ENCODE measurements at places on chromosomes 4 and X.
A peak's percentile ranks its signal among the peaks of the same experiment; 100 is the strongest.

DNA sequence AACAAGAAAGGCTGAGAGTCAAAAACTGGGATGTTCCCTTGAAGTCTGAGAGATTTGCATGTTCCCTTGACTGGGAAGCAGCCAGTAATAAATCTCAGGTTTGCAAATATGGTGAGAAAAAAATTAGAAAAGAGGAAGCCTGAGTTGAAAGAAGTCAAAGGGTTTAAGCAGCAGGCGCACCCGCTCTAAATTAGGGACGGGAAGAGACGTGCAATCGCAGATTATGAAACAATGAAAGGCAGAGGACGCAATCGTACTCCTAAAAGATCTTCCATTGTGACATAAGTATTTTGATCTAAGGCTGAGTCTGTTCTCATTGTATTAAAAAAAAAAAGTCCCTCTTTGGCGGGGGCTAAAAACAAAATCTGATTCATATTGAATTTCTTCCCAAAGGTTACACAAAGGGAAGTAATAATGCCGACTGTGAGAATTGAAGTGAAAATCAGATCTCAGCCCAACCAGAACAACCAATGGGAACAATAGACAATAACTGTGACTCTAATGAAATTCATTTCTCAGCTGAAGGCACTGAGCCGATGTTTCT is 28.2 kb downstream of the SAT1 start:
- DNase-seq = no peak

GRCh38 chr4:154559141-154559493 is 3.7 kb upstream of the FGB start:
- DNase-seq = no peak

- peak; percentile 68 for DNase-seq
Measured at GRCh38 chr4:8403173-8403753, 37.3 kb downstream of the ACOX3 start.

DNA sequence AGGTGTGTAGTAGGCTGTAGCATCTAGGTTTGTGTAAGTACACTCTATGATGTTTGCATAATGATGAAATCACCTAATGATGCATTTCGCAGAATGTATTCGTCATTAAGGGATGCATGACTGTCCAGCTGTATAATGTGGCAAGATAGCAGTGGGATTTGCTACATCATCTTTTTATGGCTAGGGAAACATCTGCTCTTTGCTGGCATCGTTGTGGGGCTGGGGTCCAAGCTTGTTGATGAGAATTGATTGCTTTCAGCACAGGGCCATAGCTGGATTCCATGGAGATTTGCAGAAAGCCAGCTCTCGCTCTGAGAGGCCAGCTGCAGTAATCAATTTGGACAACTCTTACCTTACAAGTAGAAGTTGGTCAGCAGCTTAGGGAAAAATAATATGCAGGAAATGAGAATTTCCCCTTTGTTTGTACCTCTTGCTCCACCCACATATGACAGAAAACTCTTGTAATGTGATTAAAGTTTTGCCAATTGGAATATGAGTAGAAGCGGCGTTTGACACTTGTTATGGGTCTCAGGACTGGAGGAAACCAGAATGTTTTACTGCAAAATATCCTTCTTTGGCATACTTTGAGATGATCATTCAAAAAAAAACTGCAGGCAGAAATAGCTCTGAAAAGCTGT is 310.5 kb downstream of the RAPGEF2 start:
- no peak for DNase-seq

GRCh38 chrX:43121637-43122036 is 343.7 kb upstream of the PPP1R2C start:
- DNase-seq = no peak

DNA sequence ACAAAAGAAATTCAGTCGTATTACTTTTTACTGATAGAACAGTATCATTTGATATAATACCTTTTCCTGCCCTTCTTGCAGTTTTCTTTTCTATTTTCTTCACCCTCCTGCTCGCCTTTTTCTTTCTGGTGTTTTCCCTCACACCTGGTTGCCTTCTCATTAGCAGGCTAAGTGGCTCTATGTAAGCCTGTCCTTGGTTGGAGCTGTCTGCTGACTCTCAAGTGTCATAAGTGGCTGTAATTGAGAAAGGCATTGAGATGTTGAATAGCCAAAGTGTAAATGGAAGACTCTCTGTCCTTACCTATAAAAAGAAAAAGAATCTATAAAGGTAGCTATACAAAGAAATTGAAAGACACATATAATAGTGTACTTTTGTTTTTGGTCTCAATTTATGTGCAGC is 180.7 kb downstream of the ADGRL3 start:
- DNase-seq = no peak

- no peak for DNase-seq
Measured at GRCh38 chr4:81789741-81790399, 318.2 kb upstream of the RASGEF1B start.

DNA sequence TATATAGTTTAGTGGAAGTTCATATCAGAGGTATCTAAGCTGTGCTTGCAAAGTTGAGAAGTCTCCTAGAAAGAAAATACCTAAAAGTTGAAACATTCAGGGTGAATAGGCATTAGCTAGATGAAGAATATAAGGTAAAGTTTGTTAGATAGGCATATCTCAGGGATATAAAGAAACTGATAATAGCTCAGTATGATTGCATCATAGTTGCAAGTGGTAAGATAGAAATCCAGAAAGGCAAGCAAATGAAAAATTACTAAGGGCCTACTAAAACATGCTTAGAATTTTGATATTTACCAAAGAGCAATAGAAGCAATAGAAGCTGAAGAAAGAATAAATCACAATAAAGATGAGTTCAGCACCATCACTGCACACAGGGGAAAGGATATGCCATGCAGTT is 610.0 kb upstream of the ADGRL3 start:
- no peak for DNase-seq

DNA sequence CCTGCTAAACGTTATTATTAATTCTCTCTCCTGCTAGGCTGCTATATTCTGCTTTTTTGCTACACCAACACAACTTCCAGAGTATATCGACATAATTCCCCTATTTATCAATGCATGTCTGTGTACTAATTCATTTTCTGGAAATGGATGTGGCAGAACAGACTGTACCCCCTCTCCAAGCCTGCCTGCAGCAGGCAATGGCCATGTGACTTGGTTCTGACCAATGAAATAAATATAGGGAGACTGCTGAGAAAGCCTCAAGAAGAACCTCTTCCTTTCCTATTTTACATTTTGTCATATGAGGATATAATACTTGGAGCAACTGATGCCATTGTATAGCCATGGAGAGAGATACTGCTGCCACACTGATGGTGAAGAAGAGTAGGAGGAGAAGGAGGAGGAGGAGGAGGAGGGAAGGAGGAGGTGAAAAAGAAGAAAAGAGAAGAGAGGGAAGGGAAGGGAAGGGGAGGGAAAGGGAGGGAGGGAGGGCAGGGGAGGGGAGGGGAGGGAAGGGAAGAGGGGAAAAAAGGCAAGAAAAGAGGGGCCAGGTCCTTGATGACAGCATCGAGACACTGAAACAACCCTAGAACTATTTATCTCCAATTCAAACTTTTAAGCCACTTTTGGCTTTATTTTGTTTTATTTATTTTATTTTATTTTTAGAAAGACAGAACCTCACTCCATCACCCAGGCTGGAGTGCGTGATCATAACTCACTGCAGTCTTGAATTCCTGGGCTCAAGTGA is 57.0 kb upstream of the SPP1 start:
- no peak for DNase-seq

DNA sequence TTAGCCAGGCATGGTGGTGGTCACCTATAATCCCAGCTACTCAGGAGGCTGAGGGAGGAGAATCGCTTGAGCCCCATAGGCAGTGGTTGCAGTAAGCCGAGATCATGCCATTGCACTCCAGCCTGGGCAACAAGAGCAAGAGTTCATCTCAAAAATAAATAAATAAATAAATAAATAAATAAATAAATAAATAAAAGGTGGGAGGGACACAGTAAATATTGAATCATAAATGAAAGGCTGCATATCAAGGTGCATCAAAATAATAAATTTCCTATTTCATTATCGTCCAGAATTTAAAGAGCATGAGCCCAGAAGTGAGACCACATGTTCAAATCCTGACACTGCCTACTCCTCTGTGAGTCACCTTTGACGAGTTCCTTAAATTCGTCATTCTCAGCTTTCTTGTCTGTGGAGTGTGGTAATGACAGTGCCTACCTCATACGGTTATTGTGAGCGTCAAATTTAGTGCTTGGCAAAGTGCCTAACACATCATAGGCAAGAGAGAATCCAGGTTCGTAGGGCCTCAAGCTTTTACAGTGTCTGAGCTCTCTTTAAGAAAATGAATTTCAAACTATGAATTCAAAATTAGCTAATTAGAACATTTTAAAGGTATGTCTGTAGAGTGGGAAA is 49.9 kb downstream of the IL15 start:
- DNase-seq = no peak

- no peak for DNase-seq
Measured at GRCh38 chrX:136525738-136526606, 6.0 kb upstream of the VGLL1 start.

DNA sequence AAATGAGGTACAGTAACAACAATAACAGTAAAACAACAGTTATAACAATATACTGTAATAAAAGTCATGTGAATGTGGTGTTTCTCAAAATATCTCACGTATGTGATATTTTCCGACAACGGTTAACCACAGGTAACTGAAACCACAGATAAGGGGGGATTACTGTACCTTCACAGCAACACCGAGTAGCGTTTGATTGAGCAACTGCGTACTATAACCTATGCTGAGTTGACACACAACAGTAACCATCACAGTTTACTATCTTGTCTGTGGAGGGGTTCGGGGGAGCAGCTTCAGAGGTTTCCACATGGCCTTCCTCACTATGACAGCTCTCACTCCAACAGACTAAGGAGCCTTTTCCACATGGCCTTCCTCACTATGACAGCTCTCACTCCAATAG is 13.4 kb downstream of the RBMX2 start:
- no peak for DNase-seq

DNA sequence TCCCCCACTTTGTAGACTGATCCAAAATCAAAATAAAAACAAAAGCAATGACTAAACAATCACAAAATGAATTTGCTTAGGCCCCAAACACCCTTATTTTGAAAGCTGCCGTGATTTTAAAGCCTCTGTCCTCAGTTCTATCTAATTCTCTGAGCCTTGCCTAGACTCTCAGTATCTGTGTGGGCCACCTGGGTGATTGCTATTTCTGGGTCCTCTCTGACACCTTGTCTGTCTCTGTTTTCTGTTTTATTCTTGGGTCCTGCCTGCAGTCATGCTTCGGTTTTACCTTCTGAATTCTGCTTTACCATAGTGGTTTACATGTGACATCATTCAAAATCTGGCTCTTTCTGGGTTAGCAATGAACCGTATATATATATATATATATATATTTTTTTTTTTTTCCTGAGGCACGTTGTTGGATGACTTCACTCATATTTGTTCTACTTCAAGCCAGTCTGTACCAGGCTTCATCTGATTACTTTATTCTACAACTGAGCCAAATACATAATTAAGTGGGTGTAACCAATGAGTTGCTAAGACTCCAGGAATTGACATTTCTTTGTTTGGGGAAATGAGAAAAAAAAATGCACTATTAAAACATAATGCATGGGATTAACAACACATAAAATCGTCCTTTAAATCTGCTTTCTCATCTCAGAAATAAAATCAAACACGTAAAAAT is 710.7 kb upstream of the SLIT2 start:
- no peak for DNase-seq

- DNase-seq = no peak
Measured at GRCh38 chr4:17681281-17682221, 67.1 kb downstream of the MED28 start.

GRCh38 chrX:2252331-2253065 is 248.3 kb downstream of the DHRSX start:
- no peak for DNase-seq

DNA sequence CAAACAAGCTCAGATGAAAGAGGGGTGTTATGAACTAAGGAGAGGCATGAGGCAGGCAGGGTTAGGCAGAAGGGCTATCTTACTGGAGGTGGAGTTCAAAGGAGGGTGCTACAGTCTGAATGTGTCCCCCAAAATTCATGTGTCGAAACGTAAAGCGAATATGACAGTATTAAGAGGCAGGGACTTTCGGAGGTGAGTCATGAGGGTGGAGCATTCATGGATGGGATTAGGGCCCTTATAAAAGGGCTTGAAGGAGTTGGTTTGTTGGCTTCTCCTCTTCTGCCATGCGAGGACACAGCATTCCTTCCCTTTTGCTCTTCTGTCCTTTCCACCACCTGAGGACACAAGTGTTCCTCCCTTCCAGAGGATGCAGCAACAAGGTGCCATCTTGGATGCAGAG is 22.9 kb downstream of the APLN start:
- no peak for DNase-seq

DNA sequence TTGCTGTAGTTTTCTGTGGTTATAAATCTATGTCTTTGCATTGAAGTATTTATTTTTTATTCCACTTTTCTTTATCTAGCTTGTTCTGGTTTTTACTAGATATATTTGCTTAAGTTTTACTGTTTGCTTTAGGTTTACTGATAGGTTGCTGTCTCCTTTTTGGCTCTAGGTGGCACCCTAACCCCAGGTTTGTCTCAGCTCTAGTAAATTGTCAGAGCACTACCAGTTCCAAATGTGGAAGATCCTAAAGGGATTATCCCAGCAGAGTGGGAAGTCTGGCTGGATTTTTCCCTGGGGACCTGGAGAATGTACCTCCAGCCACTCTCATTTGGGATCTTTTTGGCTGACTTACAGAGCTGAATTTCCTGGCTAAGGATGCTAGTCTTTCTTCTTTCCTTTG is 106.1 kb downstream of the PBDC1 start:
- DNase-seq = peak; percentile 34

DNA sequence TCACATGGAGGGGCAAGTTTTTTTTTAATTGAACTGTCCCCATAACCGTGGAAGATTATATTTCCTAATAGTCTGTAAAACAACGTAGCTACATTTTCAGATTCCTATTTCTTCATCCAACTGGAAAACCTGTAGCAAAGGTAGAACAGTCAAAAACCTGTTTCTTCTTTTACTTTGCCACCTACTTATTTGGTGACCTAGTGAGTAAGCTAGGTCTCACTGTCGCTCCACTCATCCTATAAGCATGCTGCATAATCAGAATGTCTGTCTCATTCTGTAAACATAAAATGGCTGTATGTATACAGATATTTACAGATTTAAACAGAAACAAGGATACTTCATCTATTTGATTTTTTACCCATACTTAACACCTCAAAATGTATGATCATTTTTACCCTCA is 20.4 kb downstream of the MAML3 start:
- no peak for DNase-seq

- DNase-seq = no peak
Measured at GRCh38 chr4:130028552-130028951, 932.6 kb downstream of the C4orf33 start.

DNA sequence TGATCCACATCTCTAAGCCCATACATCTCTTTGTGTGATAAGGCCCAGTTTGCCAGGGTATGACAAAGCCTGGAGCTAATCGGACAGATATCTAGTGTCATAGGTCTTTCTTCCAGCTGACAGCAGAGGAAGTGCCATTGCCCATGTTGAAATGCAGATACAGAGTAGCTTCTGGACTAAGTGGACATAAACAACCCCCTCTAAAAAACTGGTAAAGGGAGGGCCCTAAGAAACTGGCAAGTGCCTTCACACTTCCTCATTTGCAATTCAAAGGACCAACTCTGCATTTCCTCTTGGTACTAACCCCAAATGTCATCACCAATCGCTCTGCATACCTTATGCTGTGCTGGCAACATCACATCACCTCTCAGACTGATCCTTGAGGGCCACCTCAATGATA is 20.8 kb downstream of the ARHGEF6 start:
- no peak for DNase-seq

Data from stimulated activated CD4-positive, alpha-beta T cell treated with anti-CD3 and anti-CD28 coated beads, Interleukin-15, amount 100 ng/mL, for 24 hours (primary cell).